Jurkat, Clone E6-1 (cell line): ENCODE measurements at places on chromosomes 16 and 17.

DNA sequence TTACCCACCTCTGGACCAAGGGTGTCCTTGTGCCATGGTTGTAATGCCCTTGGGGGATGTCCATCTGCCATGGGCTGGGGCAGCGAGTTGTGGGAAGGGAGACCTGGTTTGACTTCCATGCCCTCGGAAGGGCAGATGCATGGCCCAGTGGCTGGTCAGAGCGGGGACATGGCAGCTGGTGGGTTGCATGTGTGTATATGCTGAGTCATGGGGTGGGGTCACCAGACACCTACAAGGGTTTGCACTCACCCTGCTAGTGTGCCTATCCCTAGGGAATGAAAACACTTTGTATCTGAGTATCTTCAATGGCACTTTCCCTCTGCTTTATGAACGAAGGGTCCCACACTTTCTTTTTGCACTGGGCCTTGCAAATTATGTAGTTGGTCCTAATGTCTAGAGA is 10.6 kb upstream of the HNF1B start:
- DNase-seq: no peak

GRCh38 chr16:74999609-75000480 is 1.0 kb downstream of the ZNRF1 start:
- DNase-seq: peak; percentile 37

- no peak for DNase-seq
Measured at GRCh38 chr16:15542734-15543347, 100.1 kb downstream of the MARF1 start.

DNA sequence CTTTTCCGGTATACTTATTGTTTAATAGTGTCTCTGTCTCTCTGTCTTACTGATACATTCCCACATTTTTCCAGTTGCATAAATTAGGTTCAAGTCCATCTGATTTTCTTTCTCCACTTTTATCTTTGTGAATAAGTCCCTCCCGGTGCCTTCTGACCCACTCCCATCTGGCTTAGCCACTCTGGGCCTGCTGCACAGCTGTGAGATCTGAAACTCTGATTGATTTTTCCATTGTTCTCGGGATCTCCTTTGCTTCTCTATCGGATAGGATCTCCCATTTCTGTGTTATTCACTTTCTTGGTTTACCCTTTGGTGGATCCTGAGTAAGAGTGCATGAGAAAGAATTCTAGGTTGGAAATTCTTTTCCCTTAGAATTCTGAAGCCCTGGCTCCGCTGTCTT is 8.6 kb downstream of the UTP4 start:
- no peak for DNase-seq
